ENCODE measurements at places on chromosomes 12 and 14. TPM values are rescaled to one million over a fixed set of nuclear protein-coding genes. Genes with fewer than 3 reads are reported as not detected.

- DNase-seq = no peak
Observed at GRCh38 chr14:97415907-97416306, 618.7 kb downstream of the VRK1 start.

- no peak for DNase-seq
Observed at GRCh38 chr14:23365036-23365731, at the start of gene EFS. Gene EFS, minus strand, starts transcription at chr14:23365172. Its CDS starts 147 bp downstream, at chr14:23365025.

Gene CAPZA3
- not detected for total RNA-seq

- DNase-seq = no peak
Observed at GRCh38 chr12:64452559-64453329, 824 bp downstream of the TBK1 start.

DNA sequence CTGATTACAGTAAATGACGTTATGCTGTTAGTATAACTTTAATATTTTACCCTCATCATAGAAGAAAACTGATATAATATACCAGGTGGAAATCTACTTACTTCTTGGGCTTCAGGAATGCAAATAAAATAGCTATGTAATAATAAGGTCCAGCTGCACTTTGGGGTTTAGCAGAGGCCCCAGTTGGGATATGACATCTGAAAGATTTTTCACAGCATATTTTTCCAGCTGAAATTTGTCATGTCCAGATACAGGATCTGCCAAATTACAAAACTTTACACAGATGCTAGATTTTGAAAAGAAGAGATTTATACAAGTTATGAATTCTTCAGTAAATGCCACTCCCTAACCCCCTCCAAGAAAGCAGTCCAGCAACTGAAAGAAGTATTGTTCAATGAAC, 29.2 kb upstream of the DCN start:
- DNase-seq = no peak

Gene CPNE6
- not detected for total RNA-seq

GRCh38 chr14:104462651-104463630, 116.6 kb upstream of the C14orf180 start:
- DNase-seq = no peak

- no peak for DNase-seq
Observed at GRCh38 chr12:19561411-19561961, 122.2 kb downstream of the AEBP2 start.

DNA sequence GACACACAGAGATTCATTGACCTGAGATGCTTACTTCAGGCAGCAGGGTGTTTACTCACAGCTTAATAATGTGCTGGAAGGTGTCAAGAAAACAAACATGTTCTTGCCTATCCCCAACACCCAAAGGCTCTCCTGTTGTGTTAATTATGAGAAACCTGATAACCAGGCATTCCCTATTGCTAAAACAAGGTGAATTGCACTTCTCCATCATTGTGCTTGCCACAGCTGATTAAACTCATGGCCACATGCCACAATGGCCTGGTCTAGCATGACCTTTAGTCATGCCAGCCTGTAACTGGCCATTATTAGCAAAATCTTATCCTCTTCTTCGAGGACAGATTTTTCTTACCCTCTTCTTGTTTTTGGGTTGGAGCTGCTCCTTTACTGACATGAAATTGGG, 21.4 kb downstream of the SMOC1 start:
- no peak for DNase-seq

DNA sequence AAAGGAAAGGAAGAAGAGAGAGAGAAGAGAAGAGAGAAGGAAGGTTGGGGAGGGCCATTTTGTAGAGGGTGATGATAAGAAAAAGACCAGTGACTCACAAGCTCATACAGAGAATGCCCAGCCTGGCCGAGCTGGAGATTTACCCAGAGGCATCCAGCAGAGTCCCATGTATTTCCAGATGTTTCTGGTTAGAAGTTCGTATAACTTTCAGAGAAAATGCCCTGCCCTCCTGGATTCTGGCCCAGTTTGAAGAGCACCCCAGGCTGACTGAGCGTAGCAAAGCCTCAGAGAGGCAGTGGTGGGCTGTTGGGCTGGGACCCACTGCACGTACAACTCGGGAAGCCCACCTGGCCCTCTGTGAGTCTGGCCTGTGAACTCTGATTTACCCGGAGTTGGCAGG, 221.8 kb downstream of the SLC41A2 start:
- DNase-seq = no peak

Measured in natural killer cell treated with Interleukin-12 subunit alpha and Interleukin-12 subunit beta and Interleukin-15 and Interleukin-18, amount 100 ng/mL, for 72 hours (primary cell).